ENCODE measurements at places on chromosomes 6 and 20.
A peak's percentile ranks its signal among the peaks of the same experiment; 100 is the strongest.

- DNase-seq = no peak
Observed at GRCh38 chr6:40169878-40170277, 235.6 kb upstream of the MOCS1 start.

- DNase-seq = no peak
Observed at GRCh38 chr6:101393829-101394251, 332 bp downstream of the GRIK2 start.

- no peak for DNase-seq
Observed at GRCh38 chr20:2757969-2758368, 42.5 kb downstream of the CPXM1 start.

DNA sequence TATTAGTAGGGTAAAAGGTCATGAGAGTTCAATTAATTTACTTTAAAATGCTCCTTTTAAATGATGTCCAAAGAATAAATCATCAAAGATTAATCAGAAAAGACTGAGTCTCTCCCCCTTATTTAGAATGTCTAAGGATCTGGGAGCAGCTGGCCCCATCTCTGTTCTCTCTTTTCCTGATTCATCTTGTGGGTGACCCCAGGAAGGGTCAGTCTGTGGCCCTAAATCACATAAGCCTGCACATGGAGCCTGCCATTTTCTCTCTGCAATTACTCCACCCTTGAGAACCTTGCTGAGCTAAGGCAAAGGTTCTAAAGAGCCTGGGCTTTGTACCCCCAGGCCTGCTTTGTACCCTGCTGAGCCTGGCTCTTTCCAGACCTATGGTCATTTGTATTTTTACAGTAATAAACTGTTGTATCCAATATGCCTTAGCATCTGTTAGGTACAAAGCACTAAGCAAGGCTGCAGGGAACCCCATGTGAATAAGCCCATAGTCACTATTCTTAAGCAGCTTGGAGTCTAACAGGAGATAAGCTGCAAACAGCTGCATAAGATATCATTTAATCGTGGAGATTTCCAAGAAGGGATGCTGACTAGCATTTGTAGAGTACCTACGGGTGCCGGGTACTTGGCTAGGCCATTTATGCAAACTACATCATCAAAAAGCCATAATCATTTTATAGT is 431.0 kb upstream of the MARCKS start:
- no peak for DNase-seq

DNA sequence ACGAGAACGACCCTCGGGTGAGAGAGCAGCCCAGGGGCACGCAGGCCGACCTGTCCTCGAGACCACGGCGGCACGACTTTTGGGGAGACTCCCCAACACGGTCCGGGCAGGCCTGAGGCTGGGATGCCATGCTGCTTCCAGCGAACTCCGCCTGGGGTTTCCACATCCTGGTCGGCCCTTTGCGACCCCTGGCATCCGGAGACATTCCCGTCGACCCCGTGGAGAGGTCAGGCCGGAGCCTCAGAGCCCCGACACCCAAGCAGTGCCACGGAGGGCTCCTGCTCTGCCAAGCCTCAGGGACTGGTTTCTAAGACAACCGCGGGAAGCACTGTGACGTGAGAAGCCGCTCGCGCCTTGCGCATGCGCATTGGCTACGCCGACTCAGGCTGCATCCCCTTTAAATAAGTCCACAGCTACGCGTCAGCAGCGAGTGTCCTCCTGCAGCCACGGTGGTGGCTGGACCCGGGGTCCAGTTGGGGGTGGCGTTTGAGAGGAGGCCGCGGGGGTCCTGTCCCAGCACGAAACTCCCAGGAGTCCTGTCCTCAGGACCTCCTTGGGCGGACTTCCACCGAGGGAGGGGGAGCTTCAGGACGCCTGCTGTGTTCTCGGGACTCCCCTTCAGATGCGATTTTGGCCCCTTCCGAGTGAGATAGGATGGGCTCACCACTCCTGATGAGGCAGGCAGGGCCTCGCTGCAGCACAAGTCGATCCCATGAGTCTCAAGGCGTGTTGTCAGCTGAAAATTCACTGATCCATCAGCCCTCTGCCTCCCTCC is 1089.3 kb upstream of the DEFB115 start:
- peak; percentile 7 for DNase-seq

DNA sequence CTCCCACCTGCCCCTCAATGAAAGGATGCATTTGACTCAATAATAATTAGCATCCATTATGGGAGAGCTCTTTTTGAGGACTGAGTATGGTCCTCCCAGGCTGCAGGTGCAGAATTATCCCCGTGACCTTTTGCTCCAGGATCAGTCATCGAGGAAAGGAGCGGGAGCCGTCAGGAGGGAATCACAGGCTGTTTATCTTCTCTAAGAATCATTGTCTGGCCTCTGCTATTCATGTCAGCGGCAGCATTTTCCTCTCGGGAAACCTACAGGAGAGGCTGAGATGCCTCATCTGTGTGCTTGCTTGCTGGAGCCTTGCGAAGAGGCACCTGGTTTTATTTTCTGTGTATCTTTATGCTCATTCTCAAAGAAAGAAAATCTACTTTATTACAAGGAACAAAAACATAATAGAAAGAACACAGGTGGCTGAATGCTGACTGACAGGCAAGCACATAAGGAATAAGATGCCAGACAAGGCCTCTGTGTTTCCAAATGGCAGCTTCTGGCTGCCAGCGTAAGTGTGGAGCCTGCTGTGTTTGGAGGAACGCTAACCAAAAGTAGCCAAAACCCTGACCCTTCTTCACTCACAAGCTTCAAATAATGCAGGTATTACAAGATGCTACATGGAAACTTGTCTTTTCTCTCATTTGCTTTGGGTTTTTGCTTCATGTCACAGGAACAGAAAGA is 539.1 kb upstream of the MARCKS start:
- DNase-seq = no peak

Measured in stimulated activated naive CD8-positive, alpha-beta T cell treated with anti-CD3 and anti-CD28 coated beads, Interleukin-15, Interleukin-2, amounts not matched to agents 100 U/mL and 50 U/mL, for 24 hours (primary cell).